ENCODE measurements at places on chromosomes 1 and 21.

- no peak for DNase-seq
Measured at GRCh38 chr1:227342075-227342829, 24.0 kb upstream of the CDC42BPA start.

- no peak for DNase-seq
Measured at GRCh38 chr1:173821680-173822079, 2.8 kb upstream of the DARS2 start.

DNA sequence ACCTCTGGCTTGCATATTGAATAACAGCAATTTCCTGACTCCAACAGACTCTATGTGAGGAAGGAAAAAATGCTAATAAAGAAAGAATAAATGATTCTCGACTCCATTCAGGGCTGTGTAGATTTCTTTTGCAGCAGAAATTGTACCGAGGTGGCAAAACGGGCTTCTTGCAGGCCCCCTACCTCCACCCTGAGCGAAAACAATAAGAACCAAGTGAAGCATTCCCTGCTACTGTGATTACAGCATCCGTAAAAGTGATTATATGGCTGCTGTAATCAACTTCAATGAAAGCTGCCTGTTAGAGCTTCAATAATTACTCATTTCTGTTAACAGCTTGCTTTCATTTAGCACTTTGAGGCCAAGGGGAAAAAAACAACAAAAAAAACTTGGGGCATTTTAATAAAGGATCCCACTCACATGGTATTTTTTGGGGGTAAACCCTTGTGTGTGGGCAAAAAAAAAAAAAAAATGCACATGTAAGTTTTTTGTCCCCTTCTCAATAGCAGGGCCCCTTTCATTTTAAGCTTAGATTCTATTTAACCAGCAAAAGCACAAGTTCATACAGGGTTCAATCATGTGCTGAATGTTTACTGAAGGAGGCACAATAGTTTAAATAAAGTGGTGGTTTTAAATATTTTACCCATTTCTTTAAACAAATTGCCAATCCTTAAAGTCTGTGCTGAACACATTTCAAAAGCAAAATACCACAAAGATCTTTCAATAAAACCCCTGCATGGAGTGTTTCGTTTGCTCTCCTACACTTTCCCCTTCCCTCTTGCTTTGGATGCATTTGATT is 271.6 kb downstream of the LMO4 start:
- DNase-seq, result peak; percentile 26

GRCh38 chr1:20445956-20446355 is 40.1 kb downstream of the CAMK2N1 start:
- DNase-seq, result no peak

- DNase-seq, result no peak
Measured at GRCh38 chr1:116066868-116067565, 44.2 kb upstream of the MAB21L3 start.
